Stimulated activated CD8-positive, alpha-beta memory T cell treated with anti-CD3 and anti-CD28 coated beads, Interleukin-7, amount 100 ng/mL, for 48 hours (primary cell): ENCODE measurements at places on chromosomes 11 and 22.

DNA sequence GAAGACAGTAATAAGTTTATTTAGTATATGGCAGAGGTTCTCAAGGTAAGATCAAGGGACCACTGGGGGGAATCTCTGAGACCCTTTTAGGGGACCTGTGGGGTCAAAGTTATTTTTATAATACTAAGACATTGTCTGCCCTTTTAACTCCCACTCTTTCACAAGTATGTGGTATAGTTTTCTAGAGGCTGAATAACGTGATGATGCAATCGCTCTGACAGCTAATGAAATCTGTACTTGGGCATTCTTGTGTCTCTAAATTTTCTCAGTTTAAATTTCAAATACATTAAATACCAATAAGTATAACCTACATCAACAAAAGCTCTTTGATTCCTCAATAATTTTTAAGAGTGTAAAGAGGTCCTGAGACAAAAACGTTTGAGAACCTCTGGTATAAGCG lies 147.9 kb downstream of the ATG16L2 start:
- DNase-seq, result no peak

- DNase-seq, result no peak
Measured at GRCh38 chr11:105648762-105649161, 38.9 kb downstream of the GRIA4 start.

GRCh38 chr11:107042748-107043147 lies 24.5 kb upstream of the GUCY1A2 start:
- no peak for DNase-seq

GRCh38 chr22:19287076-19287707 lies 4.3 kb downstream of the CLTCL1 start:
- no peak for DNase-seq

- DNase-seq, result no peak
Measured at GRCh38 chr11:38169286-38169685, 1571.2 kb upstream of the RAG2 start.

- DNase-seq, result no peak
Measured at GRCh38 chr11:114864896-114865295, 186.6 kb downstream of the NXPE2 start.

GRCh38 chr22:17888439-17888838 lies 114.2 kb upstream of the BID start:
- no peak for DNase-seq

- DNase-seq, result no peak
Measured at GRCh38 chr22:24816806-24817205, 10.8 kb downstream of the SGSM1 start.

GRCh38 chr11:99937330-99937729 lies 749.8 kb upstream of the ARHGAP42 start:
- no peak for DNase-seq

GRCh38 chr11:128981254-128981653 lies 38.6 kb upstream of the TP53AIP1 start:
- no peak for DNase-seq

DNA sequence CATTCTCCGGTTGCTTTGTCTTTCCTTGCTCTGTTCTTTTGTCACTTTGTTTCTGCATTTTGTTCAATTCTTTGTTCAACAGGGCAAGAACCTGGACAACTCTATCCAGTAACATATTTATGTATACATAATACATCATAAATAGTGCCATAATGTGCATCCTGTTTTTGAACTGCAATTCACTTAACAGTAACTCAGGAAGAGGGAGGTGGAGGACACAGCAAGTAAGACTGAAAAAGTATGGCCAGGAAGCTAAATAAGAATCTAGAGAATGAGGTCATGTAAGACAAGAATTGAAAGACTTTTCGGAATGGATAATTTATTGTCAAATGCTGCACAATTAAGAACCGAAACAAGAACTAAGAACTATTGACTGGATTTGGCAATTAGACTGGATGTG lies 29.2 kb upstream of the CHORDC1 start:
- no peak for DNase-seq

GRCh38 chr22:48659404-48659996 lies 1168.2 kb downstream of the BRD1 start:
- no peak for DNase-seq

DNA sequence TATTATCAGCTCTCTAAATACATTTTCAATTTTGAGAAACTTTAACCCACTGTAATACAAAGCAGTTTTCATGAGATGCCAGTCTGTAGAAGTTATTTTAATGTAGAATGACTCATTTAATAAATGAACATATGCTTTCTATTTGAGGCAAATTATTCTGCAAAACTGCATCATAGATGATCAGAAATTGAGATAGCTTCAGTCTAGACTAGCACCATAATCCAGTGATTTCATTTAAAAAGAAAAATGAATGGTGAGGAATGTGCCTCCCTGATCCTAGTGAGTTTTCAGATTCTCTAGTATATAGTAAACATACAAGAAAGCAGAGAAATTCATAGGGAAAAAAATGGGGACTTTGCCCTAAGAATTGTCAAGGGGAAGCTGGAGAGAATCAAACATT lies 66.1 kb downstream of the OR5AK2 start:
- DNase-seq, result no peak

DNA sequence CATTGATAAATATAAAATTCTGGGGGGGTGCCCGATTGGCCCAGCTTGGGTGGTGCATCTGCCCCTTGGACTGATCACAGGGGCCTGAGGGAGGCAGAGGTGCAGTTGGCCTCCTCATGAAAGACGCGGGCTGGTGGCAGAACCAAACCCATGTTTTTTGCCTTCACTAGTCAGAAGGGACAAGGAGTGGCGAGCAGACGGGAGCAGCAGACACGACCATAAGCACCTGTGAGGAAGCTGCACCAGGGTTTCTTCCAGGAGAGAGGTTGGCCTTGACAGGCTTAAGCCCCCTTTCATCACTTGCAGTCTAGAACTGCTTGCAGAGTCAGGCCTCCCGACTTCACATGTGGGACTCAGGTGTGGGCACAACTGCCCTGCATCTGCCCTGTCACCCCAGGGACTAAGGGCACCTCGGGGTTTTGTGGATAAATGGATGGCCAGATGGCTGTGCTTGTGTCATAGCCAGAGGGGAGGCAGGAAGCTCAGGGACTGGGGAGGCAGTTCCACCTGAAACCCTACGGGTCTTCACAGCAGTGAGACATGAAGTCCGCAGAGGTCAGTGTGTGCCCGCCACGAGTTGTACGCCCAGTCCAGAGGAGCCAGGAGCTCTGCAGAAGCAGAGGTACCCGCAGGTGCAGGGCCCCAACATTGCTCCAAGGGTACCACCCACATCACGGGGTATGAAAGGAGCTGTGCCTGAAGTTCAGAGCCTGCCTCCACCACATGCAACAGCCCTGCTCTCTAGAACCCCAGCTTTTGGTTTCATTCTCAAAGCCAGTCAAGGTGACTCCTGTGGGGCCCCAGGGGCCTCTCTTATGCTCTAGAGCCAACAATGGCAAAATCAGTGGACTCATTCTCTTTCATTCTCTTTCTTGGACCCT lies 18.2 kb upstream of the SYT13 start:
- no peak for DNase-seq

- no peak for DNase-seq
Measured at GRCh38 chr11:69637941-69638871, 2.8 kb upstream of the CCND1 start.

DNA sequence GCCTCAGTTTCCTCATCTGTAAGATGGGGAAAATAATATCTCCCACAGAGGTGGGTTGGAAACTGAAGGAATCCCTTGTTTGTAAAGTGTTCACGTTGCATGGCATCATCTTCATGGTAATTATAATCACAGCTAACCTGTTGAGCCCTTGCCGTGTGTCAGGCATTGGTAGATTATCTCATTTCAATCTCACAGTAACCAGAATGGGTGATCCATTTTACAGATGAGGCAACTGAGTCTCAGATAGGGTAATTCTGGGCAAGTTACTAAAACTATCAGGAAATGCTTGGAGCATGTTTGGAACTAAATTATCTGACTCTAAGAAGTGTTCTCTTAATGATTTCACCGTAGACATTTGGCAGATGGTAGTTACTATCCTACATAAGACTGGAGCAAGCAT lies 109.4 kb downstream of the NAV2 start:
- DNase-seq, result no peak

DNA sequence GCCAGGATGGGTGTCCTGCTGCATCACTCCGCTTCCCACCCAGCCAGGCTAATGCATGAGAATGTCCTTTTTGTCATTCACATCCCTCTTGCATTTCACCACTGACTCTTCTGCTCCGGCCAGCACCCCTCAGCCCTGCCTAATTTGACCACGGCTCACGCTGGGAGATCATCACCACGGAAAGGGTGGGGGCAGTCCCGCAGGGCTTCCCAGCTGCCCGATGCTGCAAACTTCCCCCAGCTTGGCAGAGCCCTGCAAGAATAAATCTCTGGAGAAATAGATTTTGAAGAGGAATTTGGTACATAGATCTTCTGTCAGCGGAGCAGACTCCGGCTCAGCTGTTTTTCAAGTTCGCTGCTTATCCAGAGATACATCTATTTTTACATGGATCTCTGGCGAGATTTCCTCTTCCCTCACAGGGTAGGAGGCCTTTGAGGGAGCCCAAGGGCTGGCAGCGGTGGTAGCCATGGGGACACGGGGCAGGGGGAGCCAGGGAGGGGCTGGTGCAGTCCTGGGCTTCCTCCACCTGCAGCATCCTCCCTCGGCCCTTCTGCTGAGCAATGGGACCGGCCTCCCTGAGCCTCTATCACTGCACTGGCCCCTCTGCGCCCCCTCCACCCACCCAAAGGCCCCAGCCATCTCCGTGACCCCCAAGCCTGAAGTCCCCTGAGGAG lies 62.6 kb downstream of the BUD13 start:
- no peak for DNase-seq

DNA sequence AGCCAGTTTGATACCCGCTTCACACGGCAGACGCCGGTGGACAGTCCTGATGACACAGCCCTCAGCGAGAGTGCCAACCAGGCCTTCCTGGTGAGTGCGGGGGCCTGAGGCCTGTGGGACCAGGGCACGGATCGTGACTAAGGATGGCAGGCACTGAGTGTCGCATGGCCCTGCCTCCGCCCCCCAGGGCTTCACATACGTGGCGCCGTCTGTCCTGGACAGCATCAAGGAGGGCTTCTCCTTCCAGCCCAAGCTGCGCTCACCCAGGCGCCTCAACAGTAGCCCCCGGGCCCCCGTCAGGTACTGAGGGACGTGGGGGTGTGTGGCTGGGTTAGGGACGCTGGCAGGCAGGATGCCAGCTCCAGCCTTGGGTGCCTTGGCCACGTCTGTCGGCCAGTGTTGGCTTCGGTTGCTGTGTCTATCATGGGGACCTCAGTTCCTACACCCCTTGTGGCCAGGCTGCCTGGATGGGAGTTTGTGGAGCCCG lies 3.0 kb downstream of the PTPRCAP start:
- no peak for DNase-seq

DNA sequence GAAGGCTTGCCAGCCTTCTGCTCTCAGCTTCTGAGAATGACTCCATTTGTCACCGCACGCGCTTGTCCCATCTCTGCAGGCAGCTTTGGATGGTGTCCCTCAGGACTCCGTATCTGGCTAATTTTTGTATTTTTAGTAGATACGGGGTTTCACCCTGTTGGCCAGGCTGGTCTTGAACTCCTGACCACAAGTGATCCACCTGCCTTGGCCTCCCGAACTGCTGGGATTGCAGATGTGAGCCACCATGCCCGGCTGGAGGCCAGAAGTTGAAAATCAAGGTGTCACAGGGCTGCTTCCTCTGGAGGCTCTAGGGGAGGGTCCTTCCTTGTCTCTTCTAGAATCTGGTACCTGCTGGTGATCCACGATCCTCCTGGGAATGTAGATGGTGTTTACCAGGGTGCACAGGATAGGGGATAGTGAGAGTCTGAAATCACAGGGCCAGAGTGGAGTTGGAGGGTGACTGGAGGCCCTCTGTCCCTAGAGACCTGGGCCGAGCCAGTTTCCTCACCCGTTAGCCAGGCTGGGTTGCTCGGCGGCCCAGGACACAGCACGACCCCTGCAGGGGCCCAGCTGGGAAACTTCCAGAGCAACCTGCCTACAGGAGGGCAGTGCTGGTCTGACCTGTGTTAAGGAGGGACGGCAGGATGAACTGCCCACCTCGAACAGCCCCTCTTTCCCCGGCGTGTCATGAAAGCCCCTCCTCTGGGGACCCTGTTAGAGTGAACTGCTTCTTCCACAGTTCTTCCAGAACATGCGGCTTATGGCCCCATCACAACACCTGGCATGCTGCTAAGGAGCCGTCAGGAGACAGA lies 48.9 kb upstream of the SHANK2 start:
- no peak for DNase-seq

DNA sequence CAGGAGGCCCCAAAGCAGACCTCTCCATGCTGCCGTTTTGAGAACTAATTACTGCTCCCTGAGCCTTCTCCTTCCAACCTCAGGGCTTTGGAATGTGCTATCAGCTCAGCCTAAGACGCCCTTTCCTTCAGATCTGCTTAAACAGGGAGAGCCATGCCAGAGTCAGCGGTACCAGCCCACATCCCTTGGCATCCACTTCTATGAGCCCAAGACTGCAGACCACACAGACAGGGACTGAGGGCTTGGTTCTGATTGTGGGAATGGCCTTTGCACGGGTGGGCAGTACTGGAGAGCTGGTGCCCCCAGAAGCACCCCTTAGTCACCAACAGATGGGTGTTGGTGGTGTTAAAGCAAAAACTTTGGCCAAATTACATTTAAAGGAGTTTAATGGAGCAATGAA lies 146.5 kb downstream of the TTC17 start:
- DNase-seq, result no peak

GRCh38 chr11:70867281-70868047 lies 384.9 kb downstream of the SHANK2 start:
- DNase-seq, result no peak

GRCh38 chr11:1570531-1570895 lies 1.6 kb downstream of the DUSP8 start:
- DNase-seq, result no peak

GRCh38 chr11:44397586-44398178 lies 87.7 kb upstream of the ALX4 start:
- DNase-seq, result no peak

- no peak for DNase-seq
Measured at GRCh38 chr22:30832407-30832987, 136.1 kb downstream of the MORC2 start.

DNA sequence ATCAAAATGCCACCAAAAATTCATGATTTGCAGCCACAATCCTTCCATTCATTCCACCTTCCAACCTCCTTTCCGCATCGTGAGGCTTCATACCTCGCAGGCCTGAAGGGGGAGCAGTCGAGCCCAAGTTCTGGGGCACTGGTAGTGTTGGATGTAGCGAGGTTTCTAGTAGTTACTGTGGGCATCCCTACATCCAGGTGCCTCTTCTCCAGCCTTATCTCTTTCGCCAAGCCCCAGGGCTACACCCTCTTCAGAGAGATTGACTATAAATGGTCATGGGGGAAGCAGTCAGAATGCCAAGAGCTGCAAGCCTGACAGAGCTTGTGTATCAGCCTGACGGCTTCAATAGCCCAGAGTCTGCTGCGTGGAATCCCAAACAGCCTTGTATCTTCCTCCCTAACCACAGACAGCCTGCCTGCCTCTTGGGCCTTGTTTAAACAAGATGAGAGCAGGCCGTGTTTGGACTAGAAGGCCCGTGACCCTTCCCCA lies 28.9 kb downstream of the CLMP start:
- no peak for DNase-seq
